ENCODE measurements at places on chromosomes 7 and 10.

- no peak for DNase-seq
These were observed 138.3 kb downstream of the SKAP2 start for GRCh38 chr7:26726051-26726450.

GRCh38 chr10:110076559-110077318 is 69.0 kb downstream of the ADD3 start:
- DNase-seq = no peak

DNA sequence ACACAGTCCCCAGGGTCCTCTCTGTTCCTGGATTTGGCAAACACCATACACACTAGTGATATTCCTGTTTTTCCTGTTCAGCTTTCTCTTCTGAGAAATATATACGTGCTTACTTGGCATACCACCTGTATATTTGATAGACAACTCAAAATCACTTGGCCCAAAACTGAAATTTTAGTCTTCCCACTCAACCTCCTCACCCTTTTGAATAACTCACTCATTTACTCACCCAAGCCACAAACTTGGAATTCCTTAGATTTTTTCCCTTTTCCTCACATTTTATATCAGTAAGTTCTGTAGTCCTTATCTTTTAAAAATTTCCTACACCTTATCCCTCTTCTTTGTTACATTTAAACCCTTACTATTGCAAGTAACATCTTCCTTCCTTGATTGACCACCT is 143.4 kb downstream of the PPP1R3A start:
- no peak for DNase-seq

DNA sequence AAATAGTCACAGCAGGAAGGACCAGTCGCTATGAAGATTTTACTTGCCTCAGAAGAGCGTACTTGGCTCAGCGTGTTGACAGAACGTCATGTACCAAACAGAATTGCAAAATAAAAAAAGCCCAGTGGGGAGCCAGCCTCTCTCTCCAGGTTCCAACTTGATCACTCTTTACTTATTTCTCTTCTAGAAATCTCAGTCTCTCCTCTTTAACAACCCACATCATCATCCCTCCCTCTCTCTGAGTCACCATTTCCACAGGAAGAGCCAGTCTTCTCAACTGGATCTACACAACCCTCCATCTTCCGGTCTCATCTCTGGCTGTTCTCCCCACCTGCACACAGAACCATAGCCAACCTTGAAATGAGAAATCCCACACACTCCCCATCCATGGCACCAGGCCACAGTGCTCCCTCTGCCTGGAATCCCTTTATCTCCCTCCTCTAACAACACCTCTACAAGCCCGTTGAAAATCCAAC is 718.3 kb downstream of the GRID1 start:
- no peak for DNase-seq

DNA sequence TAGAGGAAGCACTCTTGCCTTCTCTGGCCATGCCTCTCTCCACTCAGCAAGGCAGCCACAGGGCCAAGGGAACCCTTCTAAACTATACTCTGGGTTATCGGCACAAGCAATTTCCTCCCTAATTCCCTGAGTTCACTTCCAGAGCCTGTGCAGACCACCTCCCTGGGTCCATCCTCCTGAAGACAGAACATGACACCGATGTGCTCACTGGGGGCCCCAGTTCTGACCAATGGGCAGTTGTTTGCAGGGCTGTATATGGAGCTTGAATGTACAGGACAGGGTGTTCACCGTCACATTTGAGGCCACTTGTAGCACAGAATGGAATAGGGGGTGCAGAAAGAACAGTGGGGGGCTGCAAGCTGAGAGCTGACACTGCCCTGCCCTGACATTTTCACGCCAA is 77.7 kb downstream of the TFEC start:
- no peak for DNase-seq

GRCh38 chr7:65239707-65240352 is 133.8 kb upstream of the ZNF92 start:
- DNase-seq = peak; percentile 28

DNA sequence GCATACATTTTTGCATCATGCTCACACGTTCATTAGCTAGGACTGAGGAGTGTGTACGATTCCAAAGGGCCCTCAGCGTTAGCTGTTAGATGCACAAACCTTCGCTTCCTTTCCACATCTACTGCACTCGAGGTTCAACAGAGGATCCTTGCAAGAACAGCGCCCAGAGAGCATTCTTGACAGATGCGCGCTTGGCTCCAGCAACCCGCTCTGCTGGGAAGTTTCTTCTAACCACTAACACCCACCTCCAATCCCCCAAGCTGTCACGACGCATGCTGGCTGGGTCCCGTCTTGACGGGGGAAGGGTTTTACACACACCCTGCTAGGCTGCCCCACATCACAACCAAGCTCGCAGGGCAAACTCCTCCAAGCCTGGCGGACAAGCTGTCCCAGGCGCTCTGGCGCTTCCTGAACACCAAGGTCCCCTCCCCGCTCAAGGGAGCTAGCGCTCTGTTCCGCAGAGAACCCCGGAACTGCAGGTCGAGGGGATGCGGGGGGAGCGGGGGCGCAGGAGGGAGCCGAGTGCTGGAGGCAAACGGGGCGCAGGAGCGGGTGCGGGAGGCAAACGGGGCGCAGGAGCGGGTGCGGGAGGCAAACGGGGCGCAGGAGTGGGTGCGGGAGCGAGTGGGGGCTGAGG is 653 bp upstream of the ADRB1 start:
- peak; percentile 46 for DNase-seq

DNA sequence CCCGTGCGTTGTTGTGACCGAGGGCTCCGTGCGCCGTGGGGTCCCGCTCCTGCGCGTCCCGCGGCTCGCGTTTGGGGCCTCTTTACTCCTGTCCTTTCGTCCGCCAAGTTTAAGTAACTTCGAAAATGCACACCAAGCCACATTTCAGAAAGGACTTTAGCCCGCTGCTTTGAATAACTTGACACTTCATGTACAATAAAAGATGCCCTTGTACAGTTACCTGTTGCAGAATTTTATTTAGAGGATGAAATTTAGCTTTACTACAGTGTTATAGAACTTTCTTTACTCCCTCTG is 459 bp downstream of the SUGCT start:
- DNase-seq = no peak

- no peak for DNase-seq
These were observed 30.4 kb upstream of the DMBT1 start for GRCh38 chr10:122530177-122530576.

DNA sequence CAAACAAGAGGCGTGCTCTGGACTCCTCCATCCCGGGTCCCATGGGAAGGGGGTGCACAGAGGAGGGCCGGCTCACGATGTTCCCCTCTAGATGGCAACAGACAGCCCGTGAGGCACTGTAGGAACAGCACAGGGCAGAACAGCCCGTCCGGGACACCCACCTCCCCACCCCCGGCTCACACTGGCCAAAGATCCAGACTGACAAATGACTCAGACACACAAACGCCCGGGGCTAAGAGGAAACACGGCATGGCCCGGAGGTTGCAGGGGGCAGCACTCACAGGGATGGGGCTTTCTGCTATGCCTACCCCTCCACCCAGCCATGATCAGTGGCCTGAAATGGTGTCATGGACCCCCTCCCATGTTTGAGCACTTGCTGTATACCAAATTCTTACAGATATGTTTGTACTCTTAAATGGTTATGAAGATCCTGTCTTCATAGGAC is 4.9 kb upstream of the ELN start:
- no peak for DNase-seq

- no peak for DNase-seq
These were observed 97.1 kb upstream of the DNAJB6 start for GRCh38 chr7:157239571-157240270.

GRCh38 chr7:137846549-137846826 is 286 bp downstream of the DGKI start:
- DNase-seq = peak; percentile 25

DNA sequence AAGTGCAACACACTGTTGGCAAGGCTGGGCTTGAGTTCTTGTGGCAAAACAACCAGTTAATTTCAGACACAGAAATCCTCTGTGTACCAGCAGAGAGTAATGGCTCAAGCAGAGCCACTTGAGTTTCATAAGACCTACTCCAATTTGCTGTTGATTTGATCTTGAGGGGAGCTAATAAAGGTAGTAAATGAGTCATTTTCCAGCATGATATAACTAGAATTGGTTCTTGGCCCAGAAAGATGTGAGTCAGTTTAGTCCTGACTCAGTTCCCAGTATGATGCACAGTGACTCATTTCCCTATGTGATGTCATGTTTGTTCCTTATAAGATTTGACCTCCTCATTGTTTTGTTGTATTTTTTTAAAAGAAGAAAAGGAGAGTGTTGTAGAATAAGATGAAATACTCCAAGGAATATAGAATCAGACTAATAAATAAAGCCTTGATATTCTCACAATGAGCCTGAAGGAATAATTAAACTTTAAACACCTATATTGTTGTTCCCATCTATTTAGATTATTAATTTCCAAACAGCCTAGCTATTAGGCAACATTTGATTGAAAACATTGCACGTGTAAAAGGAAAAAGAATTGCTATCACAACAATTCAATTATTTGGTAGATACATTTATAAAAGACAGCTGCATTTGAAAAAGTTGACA is 186.2 kb downstream of the REEP3 start:
- DNase-seq = peak; percentile 34

- no peak for DNase-seq
These were observed 19.3 kb upstream of the ADAMTS14 start for GRCh38 chr10:70652761-70653657.

- no peak for DNase-seq
These were observed 10.7 kb upstream of the KPNA7 start for GRCh38 chr7:99218406-99219184.

DNA sequence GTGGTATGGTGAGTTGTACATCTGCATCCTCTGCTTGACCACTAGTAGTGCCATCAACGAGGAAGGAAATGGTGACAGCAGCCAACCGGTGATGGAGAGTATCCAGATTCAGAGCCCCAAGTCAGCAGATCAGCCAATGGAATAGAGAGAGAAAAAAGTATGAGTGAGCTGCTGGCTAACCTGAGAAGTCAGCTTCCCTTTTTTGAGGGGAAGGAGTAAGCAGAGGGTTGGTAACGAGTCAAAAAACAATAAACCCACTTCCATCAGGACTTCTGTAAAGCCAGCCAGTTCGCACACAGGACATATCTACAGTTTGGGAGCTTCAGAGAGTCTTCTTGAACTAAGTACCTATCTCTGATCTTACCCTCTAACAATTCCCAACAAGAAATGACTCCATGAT is 8.9 kb downstream of the SLC25A28 start:
- DNase-seq = no peak

DNA sequence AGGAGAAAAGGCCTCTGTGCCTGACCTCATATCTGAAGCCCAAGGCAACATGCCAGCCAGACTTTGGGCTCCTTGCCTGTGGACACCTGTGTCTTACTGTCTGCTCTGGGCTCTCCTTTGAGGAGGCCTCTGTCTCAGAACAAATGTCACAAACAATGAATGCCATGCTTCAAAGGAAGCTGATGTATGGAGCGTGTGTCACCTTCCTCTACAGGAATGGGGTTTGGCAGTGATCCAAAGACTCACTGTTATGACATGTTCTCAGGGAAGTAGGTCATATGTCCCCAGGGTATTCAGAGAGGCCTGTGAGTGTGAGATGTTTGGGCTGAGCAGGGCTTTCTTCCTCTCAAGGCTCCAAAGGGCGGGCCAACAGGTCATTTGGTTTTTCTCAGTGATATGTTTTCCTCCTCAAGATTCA is 38.4 kb downstream of the PTPRE start:
- no peak for DNase-seq

DNA sequence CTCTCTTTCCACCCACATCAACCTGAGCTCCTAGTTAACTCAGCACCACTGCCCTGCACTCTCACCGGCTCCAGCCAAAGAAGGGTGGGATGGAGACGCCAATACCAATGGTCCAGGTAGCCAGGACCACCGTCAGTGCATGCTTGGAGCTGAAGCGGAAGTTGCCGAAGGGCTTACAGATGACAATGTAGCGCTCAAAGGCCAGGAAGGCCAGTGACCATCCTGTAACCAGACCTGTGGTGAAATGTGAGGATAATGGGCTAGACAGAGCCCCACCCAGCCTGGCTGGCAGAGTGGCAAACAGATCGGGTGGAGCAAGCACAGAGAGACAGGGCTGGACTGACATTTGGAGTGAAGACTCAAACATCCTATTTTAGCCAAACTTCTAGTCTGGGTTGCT is 673 bp downstream of the OPN1SW start:
- no peak for DNase-seq

GRCh38 chr7:41170466-41170865 is 532.4 kb downstream of the INHBA start:
- no peak for DNase-seq

DNA sequence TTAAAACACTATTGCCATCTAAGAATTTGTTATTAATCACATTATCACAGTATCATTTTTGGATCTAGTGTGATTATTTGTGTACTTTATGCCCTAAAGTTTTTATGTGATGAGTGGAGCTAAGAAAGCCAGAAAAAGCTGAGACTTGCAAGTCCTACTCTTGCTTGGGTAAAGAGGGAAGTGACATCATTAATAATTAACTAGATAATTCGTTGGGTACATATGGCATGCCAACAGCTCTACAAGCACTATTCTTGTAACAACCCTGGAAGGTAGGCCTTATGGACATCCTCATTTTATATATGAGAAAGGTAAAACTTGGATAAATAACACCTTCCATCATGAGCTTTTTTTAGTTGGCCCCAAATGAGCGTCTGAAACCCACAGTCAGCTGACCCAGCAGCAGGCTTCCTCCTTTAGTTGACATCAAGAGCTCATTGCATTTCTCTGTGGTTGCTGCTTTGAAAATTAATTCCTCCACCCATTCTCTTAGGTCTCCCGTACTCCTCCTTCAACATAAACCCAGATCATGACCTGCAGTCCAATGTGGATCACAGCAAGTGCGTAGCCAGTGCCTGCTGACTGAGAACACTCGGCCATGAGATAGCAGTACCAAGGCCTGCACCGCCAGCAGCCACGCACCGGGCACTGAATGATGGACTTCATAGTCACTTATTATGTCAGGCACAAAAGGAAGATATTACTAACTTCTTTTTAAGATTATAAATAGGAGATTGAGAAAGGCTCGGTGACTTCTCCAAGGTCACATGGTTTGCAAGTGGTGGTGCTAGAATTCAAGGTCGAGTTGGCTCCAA is 292.0 kb upstream of the AOAH start:
- DNase-seq = no peak

GRCh38 chr7:28564033-28564432 is 151.7 kb downstream of the CREB5 start:
- DNase-seq = no peak

DNA sequence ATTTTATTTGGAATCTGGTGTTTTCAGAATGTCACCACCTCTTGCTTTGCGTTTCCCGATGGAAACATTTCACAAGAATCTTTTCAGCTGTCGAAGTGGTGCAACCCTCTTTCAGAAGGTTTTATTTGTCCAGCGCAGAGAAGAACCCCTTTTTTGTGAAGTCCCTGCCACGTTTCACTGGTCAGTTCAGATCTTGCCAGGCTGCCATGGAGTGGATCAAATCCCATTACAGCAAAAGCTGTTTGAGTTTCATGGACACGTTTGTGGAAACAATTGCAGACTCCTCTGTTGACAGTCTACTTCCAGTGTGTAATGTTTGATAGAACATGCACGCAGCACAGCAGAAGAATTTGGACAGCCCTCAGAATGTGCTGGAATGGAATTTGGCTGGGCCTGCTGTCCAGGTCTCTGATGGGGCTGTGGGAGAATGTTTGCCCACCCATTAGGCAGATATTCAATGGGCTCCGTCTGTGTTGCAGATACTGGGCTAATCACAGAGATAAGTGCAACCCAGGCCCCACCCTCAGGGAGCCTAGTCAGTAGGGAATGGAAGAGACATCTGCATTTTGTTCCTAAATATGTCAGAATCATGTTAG is 143.2 kb downstream of the GRK5 start:
- DNase-seq = no peak
